GM23248 (cell line): ENCODE measurements at places on chromosomes 1 and 21.

GRCh38 chr1:34983700-34984355, 1.3 kb downstream of the TMEM35B start:
- peak; percentile 11 for DNase-seq

DNA sequence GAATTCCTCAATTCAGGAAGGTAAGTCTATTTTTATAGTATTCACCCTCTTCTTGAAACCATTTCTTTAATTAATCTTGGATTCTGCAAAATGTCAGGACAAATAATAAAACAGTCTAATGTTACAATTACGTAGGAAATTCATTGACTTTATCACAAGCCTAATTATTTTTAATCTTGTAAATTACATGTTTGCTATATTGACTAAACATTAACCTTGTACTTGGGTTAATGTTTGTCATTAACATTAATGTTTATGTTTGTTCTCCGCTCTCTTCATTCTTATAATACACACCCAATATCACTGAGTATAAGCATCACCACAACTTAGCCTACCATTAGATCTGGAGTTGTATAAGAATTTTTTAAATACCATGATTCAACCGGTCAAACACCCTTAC, 2.8 kb downstream of the GCLM start:
- no peak for DNase-seq

DNA sequence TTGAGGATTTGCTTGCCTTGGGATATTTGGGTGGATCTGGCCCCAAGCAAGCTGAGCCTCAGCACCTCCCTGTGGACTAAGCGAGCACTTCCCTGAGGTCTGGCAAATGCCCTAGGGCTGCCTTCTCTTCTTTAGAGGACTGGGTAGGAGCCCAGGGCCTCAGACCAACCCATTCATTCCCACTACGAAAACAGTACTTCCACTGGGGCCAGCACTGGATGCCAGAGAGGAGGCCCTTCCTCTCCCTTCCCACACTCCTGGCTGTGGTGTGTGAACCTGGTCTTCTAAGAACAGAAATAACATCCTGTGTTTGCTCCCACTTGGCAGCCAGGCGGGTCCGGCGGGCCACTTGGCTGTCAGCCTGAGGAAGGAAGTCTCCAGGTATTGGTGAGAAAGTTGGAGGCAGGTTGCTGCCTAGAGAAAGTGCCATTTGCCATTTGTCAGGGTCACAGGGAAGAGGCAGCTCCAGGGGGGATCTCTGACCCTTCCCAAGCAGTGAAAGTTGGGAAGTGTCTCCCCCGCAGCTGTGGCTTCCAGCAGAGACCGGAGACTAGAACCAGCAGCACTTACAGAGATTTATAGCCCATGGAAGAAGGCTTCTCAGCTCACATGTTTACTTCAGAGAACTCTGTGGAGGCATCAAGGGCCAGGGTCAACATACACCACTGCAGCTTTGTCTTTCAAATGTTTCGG, 323.5 kb downstream of the SIPA1L2 start:
- no peak for DNase-seq

- peak; percentile 97 for DNase-seq
These were observed 167.2 kb downstream of the FMN2 start for GRCh38 chr1:240258910-240259309.

- DNase-seq, result no peak
These were observed 35.8 kb downstream of the HHAT start for GRCh38 chr1:210364479-210364878.

DNA sequence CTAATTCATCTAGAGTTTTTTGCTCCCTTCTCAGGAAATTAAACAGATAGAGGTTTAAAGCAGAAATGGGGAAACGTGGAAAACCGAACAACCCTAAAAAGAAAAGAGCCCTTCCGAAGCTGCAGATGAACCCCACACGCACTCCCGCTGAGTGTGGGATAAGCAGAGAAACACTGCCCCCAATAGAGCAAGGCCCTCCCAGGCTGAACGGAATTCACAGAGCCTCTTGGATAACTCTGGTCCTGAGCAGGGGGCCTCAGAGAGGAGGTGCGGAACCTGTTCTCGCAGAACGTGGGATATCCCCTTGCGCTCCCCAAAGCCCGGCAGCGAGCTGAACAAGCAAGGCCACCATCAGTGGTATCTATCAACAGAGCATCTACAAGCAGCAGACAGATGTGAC, 44.9 kb downstream of the SSBP3 start:
- DNase-seq, result no peak

GRCh38 chr1:151680826-151681225, 35.8 kb downstream of the CELF3 start:
- DNase-seq, result peak; percentile 82

GRCh38 chr1:98929437-98929836, 75.2 kb downstream of the PLPPR5 start:
- DNase-seq, result no peak

DNA sequence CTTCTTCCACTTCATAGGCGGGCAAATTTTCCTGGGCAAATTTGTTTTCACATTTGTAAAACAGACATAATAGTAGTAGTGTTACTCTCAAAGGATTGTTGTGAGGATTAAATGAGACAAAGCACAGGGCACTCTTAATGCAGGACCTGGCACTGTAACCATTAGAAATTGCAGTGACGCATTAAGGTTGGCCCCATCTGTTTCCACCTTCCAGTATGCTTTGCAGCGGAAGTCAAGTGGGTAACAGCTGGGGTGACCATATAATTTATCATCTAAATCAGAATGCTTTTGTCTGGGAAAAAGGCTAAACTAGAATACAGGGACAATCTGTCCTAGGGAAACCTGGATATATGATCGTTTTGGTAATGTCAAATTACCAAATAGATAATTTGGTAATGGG, 132.5 kb upstream of the CACHD1 start:
- no peak for DNase-seq
